ENCODE measurements at places on chromosomes 3 and 15.
A peak's percentile ranks its signal among the peaks of the same experiment; 100 is the strongest.

- no peak for DNase-seq
These were observed 334.9 kb upstream of the NAALADL2 start for GRCh38 chr3:174524203-174524602.

GRCh38 chr3:155745795-155746550 is 1.1 kb upstream of the PLCH1 start:
- DNase-seq: peak; percentile 22

- no peak for DNase-seq
These were observed 8.3 kb downstream of the TRIM42 start for GRCh38 chr3:140686128-140686527.

GRCh38 chr3:66756468-66757036 is 241.6 kb upstream of the KBTBD8 start:
- DNase-seq: no peak

DNA sequence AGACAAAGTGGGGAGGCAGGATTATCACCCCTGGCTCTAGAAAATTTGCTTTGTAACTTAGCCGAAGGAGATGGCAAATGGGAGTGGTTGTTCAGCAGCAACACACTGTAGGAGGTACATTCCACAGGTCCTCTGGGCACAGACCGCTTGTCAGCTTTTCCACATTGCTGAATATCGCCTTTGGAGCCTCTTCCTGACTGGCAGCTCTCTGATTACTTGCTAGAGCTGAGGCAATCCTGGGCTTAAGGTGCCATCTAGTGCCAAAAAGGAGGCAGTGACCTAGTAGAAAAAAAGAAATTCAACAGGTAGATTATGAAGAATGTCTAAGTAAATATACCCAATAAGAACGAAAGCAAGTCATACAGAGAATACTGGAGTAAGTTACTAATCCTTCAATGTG is 13.1 kb upstream of the SCN5A start:
- DNase-seq: no peak

GRCh38 chr3:111737047-111737705 is 121.9 kb upstream of the PHLDB2 start:
- no peak for DNase-seq

Data from left cardiac atrium (tissue), 4 donors.